Daoy (cell line): ENCODE measurements at places on chromosomes 12 and 14.

DNA sequence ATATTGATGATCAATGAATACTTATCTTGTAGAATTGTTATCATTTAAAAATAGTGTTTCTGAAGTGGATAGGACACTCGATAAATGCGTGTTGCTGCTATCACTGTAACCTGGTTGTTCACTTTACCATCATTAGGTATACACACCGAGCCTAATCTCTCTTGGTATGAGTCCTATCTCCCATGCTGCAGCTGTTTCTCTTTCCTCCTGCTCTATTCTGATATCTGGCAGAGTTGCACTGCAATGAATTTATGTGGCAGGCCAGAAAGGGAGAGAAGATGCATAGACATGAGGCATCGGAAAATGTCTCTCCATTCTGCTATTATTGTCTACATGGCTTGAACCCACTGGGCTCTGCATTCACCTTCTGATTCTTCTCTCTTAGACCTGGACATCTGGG lies 26.7 kb downstream of the KCNK10 start:
- no peak for DNase-seq

DNA sequence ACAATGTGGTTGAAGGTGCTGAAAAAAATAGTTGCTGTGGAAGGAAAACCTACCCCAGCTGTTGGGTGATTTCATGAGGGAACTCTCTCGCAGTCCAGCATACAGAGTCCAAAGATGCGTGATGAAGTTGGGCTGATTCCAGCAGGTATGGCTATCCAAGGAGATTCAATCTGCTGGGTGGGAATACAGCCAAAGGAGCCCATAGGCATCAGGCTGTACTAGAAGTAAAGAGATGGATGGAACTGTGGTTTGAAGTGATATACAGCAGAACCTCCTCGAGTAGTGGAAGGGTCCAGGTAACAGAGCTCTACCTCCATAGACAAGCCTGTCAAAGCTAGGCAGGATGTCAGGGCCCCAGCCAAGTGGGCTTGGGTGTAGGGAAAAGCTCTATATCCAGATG lies 11.5 kb upstream of the TMTC2 start:
- no peak for DNase-seq

DNA sequence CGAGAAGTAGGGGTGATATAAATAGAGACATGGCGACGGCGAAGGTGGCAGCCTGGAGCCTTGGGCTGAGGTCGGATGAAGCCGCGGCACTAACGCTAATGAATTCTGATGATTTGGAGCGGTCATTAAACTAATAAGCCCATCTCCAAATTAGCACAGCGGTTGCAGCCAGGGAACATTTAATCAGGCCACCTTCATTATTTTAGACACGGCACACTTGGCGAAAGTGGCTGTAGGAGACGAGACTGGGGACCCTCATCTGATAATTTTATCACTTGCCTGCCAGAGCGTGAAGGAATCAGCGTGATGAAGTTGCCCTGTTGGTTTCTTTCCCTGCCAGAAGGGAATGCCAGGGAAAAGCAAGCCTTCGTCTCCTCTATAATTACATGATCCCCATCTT lies 664.3 kb upstream of the TBX3 start:
- DNase-seq, result no peak

DNA sequence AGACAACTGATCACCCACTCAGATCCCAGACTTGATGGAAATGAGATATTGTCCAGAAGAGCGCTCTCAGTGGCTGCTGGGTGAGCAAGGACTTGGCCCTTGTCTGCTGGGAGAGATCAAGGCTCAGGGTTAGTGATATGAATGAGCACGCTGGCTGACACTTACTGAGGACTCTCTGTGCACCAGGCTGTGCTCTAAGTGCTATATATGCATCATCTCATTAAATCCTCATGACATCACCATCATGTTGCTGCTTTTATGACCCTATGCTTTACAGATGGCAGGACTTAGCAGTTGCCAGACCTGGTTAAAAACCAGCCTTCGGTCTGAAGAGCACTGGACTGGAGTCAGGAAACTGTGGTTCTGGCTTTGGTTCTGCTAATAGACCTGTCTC lies 260.9 kb downstream of the VRK1 start:
- peak; percentile 20 for DNase-seq

- no peak for DNase-seq
Measured at GRCh38 chr12:32334371-32334777, 65.0 kb upstream of the FGD4 start.

DNA sequence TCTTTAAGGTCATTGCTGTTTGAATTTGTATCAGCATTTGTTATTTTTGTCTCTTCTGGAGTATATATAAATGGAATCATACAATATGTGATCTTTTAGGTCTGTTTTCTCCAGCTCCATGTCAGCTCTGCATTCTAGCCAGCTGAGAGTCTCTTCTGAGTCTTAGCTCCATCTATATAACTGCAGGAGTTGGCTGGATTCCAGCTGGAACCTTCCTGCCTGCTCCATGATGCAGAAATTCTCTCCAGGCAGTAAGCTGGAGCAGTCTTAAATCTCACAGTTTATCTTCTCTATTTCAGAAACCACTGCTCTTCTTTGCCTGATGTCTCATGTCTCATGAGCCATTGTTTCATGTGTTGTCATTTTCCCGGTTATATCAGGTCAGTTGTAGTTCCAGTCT lies 827.6 kb downstream of the NRXN3 start:
- no peak for DNase-seq

GRCh38 chr12:116133636-116134214 lies 143.8 kb downstream of the MED13L start:
- DNase-seq, result no peak
